ENCODE measurements at places on chromosomes 2 and 18.

GRCh38 chr2:144580521-144581161 lies 60.7 kb upstream of the ZEB2 start:
- no peak for DNase-seq

- no peak for DNase-seq
Measured at GRCh38 chr2:229752970-229753729, 38.8 kb upstream of the DNER start.

DNA sequence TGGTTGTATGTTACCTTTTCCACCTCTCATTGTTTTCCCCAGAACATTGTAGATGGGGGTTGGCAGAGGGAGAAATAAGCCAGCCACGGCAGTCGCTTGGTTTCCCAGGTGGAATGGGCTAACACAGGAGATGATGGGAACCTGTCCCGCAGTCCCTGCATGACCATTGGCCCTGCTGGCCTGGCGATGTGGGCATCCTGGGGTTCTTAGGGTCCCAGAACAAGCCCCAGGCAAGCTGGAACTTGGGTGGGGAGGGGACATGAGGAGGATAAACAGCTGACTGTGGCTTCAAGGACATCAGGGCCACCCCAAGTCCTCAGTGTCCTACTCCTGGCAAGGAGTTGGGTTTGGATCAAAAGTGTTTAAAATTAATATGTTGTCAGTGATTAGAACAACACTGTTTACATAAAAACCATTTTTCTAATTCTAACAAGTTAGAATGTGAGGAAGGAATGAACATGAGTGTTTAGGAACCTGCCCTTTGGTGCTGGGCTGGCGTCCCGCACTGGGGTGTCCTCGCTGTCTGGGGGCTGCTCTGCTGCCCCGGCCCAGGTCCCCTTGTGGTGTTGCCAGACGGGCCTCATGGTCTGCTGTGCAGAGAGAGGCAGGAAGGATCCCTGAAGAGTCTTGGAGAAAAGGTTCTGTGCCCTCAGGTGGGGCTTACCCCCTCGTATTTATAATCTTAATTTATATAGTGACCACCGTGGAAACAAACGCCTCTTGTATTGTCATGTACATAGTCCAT lies 95.1 kb downstream of the USP40 start:
- no peak for DNase-seq

GRCh38 chr2:140508756-140509155 lies 1622.1 kb downstream of the LRP1B start:
- no peak for DNase-seq

DNA sequence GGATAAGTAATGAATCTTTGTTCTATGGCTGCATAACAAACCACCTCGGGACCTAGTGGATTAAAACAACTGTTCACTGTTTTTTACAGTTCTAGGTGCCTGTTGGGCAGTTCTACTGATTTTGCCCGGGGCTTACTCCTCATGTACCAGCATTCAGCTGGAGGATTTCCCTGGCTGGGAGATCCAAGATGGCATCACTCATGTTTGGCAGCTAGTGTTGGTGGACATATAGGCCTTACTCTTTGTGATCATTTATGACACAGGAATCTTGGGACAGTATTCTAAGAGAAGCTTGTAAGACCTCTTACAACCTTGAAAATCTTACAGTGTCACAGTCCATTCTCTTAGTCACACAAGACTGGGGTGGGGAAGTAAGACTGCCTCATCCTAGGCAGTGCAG lies 4.6 kb downstream of the MARCHF7 start:
- no peak for DNase-seq

DNA sequence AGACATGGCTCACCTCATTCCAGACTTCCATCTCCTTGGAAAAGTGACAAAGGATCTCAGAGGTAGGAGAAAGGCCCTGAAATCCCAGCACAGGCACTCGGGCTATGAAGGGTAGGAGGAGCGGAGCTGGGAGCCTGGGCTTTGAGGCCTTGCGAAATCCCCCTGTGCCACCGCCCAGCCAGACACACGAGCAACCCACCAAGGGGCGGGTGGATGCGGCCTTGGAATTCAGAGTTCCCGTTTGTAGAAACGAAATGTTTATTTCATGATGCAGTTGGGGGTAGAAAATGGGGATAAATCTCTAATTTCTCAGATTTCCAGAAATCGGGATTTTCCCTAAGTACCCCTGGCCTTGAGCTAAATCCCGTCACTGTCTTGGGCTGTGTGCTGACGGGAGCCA lies 177.1 kb upstream of the HDAC4 start:
- no peak for DNase-seq

DNA sequence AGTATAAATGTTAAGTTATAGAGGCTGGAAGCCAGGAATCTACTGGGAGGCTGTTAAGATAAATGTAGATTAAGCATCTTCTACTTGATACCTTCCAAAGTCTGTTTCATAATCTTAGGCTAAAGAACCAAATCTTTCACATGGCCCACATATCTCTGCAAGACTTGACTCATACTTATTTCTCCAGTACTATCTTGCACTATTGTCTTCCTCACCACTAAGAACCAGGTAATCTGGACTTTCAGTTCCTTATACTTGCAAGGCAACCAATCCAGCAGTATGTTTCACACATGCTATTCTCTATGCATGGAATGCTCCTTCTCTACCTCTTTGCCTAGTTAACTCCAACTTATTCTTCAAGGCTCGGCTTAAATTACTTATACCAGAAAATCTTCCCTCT lies 62.2 kb downstream of the RBMS1 start:
- no peak for DNase-seq

DNA sequence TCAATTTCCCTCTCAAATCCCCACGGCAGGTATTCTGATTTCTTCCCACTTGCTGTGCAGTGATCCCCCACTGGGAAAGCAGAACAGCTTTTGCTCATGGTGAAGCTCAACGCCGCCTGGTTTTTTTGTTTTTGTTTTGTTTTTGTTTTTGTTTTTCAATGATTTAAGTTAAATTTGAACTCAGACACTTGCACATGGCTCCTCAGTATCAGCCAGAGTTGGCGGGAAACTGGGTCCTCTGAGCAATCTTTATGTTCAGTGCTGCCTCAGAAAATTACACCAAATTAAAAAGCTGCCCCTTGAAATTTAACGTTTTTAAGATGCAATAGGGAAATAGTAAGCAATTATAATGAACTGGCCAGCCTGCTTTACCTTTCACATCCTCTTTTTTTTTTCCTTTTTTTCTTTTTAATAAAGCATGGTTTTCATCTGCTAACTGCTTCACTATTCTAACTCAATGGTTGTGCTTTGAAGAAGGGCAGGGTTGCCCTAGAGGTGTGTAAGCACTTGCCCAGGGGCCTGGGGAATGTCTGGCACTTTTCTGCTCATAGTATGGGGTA lies 277.0 kb upstream of the HNRNPA3 start:
- no peak for DNase-seq

DNA sequence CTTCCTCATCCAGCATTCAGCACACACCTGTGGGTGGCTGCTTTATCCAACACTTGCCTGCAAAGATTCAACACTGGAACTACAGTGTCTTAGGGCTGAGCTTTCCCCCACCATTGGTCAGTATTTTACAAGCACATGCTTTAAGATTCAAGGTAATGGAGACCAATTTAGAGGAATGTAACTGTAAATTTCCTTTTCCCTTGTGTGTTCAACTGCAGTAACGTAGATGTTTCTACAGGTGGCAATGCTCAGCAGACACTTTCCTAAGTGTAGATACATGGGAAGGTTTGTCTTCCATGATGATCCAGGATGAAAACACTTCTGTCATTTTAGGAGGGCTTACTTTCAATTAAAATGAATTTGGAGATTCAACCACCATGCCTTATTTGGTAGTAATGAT lies 143.6 kb upstream of the PXDN start:
- no peak for DNase-seq

GRCh38 chr2:231104115-231104713 lies 20.6 kb downstream of the HTR2B start:
- DNase-seq: peak; percentile 43

DNA sequence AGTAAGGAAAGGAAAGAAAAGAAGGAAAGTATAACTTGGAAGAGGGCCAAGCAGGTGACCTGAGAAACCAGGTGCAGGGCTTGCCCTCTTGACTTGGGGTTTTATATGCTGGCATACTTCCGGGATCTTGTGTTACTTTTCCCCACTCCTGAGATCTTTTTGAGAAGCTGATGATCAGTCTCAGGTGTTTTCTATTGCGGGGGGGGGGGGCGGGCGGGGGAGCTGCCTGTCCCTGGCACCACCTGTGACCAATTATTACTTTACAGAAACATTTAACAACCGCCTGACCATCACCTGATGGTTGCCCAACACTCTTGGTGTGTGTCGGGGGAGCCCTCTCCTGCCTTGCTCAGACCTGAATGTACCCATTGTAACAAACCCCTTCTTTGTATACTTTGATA lies 6.9 kb upstream of the CASP10 start:
- no peak for DNase-seq

GRCh38 chr2:215613280-215613679 lies 177.4 kb upstream of the FN1 start:
- DNase-seq: no peak

- no peak for DNase-seq
Measured at GRCh38 chr2:196140213-196140612, 31.2 kb downstream of the STK17B start.

DNA sequence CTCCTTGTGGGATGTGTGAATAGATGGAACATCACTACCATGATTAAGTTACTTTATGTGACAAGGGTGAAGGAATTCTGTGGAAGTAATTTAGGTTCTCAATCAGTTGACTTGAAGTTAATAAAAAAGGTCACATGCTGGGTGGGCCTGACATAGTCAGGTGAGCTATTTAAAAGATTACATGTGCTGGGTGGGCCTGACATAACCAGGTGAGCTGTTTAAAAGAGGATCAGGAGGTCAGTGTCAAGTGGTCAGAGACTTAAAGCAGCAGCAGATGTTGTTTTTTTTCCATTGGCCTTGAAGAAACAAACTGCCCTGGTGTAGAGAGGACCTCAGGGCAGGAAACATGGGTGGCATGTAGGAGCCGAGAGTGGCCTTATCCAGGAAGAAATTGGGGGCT lies 3.3 kb downstream of the IL1R2 start:
- no peak for DNase-seq

DNA sequence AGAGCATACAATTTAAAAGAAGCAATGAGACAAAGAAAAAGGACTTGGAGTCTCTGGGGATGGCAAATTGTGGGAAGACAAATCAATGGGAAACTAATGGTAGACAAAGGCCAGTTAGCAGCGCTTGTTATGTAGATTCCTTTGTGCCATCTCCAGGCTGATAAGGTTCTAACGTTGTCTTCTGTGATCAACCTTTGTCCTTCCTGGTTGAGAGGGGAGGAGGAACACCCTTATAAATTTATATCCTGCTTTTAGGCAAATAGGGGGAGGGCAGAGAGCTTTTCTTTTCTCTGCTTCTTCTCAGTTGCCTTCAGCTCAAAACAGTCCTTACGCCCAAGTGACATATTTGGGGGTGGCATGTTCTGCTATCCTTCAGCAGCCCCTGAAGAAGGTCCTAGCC lies 89.8 kb downstream of the STPG4 start:
- no peak for DNase-seq

GRCh38 chr2:58428096-58429013 lies 187.2 kb upstream of the FANCL start:
- DNase-seq: no peak

DNA sequence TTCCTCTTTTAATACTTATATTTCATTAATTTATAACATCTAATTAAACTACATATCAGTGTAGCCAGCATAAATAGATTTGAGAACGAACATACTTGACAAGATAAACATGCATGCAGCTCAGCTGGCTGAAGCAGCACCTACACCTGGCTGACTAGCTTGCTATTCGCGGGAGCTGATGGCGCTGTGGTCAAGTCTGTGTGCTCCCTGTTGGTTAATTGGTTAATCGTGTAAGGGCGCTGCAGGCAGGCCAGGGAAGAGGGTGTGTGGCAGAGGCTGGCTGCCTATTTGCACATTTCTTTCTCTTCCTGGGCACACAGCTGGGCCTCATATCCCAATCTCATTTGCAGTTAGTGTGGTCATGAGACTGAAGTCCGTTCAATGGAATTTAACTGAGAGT lies 14.5 kb upstream of the VWA3B start:
- no peak for DNase-seq

DNA sequence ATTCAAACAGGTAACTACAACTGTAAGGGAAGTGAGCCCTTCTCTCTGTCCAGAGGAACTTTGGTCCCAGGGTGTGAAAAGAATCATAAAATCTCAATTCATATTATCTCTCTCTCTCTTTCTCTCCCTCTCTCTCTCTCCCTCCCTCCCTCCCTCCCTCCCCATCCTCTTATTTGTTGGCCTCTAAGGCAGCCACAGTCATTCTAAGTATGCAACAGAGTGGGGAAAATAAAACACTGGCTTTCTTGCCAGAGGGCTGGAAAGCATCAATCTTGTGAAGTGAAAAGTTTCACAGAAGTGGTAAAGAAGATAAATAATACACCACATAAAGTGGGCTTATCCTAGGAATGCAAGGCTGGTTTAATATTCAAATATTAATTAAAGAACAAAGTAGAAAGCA lies 95.6 kb upstream of the KCNH7 start:
- DNase-seq: no peak

GRCh38 chr18:58758606-58759005 lies 87.3 kb downstream of the MALT1 start:
- DNase-seq: no peak
